ENCODE measurements at places on chromosomes 16 and 17. TPM values are rescaled to one million over a fixed set of nuclear protein-coding genes. Genes with fewer than 3 reads are reported as not detected.

Gene TNS4
- polyA plus RNA-seq, result 0.12 TPM

Gene CDRT15L2
- not detected for polyA plus RNA-seq

Gene MPV17L
- not detected for polyA plus RNA-seq

Gene HASPIN
- not detected for polyA plus RNA-seq

Gene OR1F1
- not detected for polyA plus RNA-seq

Gene SLC52A1
- polyA plus RNA-seq, result not detected
